ENCODE measurements at places on chromosomes 1 and 21.

- DNase-seq, result peak; percentile 2
These were observed 101.7 kb upstream of the BEND5 start for GRCh38 chr1:48878191-48878940.

- no peak for DNase-seq
These were observed 8.5 kb upstream of the NFIA start for GRCh38 chr1:61073871-61074270.

- no peak for DNase-seq
These were observed 17.0 kb downstream of the TRAF5 start for GRCh38 chr1:211343607-211344006.

DNA sequence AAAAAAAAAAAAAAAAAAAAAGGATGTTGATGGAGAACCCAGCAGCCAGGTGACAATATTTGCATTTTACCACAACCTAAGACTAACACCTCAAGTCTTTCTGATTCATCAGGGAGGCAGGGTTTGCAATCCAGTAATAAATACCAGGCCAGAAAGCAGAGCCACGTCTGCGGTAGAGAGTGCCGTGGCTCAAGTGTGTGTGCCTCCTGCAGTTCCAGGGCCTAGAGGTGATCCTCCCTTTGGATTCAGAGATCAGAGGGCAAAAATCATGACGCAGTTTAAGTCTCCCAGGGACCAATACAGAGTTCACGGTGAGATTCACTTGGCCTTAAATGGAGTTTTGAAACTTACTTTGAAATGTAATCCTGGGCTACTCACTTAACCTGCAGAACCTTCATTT is 34.9 kb downstream of the TMCO4 start:
- peak; percentile 12 for DNase-seq

DNA sequence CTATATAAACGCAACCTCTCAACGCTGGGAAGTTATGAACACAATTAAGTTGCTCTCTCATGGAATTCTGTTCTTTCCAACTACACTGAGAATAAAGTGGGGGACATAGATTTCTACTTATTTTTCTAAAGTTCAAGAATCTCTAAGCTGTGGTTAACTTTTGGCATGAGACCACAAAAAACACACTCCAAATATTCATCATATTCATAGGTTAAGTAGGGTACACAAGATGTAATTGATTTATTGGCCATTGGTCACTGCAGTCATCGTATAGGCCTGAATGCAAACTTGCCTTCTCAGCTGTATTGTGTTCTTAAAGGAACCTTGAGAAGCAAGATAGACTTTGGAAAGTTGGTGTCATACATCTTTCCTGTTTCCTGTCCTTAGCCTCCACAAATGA is 40.3 kb downstream of the PRRX1 start:
- DNase-seq, result no peak

GRCh38 chr1:26239936-26240335 is 5.9 kb downstream of the CEP85 start:
- no peak for DNase-seq

DNA sequence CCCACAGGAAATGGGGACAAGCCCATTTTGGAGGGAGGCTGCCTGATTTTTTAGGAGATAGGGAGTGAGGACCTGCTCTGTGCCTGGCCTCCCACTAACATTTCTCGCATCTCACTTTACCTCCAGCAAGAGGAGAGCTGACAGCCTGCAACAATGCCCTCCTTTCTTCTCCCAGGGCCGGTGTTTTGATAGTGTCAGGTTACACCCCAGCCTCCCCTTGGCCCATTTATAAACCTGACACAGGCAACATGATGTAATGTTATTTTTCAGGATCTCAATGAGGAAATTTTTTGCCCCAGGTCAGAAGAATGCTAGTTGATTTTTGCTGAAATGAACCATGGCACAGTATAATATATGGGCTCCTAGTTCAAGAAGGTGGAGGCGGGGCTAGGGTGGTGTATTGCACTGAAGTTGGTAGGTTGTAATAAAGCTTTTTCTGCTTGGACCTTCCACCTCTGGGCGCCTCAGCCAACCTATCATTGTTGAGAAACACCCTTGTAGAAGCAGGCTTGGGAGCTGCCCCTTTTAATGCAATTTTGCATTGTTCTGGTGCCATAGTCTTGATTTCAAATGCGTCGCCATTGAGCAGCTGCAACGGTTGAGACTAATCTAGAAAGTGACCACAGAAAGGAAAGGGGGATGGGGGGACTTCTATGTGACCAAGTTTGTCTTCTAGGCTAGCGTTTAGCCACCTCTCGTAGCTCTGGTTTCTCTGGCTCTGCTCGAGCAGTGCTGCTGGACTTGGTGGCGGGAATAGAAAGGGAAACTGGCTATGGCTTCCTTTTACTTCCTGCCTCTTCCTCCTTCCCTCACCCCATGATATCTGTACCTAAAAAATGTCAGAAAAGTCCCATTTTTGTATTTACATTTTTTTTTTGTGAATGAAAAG is 53.0 kb downstream of the PBX1 start:
- no peak for DNase-seq

DNA sequence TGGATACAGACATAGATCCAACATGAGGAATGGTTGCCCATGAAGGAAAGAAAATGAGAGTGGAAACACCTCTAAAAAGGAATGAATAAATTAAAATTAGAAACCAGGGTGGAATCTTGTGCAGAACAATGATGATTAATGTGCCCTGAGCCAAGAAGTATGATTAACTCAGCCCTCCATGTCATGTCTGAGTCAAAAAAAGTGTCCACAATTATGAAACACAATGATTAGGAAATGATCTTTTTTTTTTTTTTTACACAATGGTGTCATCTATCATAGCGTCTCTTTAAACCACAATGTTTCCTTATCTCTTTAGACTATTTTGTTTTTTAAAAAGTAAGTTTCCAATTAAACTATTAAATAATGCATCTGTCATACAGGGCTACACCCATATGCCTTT is 78.9 kb upstream of the RAB4A start:
- peak; percentile 32 for DNase-seq

GRCh38 chr1:226436472-226436854 is 28.6 kb upstream of the PARP1 start:
- DNase-seq, result no peak

GRCh38 chr1:93042187-93043056 is 36.7 kb upstream of the MTF2 start:
- peak; percentile 87 for DNase-seq

DNA sequence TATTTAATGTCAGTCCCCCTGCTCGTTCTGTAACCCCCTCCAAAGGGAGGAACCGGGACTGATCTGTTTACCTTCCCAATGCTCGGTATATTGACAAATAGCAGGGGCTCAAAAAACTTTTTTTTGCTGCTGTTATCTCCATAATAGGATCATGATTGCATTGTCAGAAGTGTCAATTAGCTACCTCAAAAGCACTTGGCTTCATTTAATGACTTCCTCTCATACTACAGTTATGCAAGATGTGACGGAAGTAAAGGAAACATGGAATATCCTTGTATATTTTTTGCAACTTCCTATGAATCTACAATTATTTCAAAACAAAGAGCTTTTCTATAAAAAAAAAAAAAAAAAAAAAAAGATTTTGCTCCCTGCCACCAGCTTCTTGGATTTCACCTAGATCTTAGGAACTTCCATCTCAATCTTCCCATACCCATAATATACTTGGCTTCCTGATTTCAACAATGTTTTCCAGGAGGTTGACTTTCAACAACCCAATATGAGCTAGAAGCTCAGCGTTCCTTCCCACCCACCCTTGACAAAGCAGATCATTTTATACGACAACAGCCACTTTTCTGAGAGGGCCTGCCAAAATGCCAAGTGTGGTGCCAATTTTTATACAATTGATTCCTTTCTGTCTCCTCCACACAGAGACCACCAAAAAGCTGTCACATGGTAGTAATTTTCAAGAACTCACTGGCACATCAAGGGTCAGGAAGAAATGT is 71.7 kb downstream of the SETD4 start:
- no peak for DNase-seq

DNA sequence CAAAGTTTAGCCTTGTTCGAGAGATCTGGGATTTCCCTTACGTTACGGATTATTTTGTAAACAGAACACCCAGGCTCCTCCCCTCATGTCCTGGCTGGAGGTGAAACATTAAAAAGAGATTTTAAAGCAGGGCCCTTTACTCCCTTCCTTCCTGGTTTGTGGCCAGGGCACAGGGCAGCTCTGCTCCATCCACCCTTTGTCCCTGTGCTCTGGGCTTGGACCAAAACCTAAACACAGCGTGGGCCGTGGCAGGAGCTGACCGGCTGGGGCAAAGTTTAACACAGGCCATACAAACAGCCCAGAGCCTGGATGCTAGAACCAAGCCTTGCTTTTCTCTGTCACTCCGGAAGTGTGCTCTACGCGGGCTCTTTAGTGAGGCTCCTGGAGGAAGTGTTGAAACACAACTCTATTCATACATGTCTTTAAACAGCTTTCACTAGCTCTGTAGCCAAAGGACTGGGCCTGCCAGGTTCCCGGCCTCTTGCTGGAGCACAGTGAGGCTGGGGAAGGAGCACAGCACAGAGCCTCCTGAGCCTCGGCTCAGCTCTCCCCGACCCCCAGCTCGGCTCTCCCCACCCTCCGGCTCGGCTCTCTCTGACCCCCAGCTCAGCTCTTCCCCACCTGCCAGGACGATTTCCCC is 84.7 kb downstream of the PDE9A start:
- peak; percentile 56 for DNase-seq

- DNase-seq, result no peak
These were observed 5.9 kb downstream of the RNF186 start for GRCh38 chr1:19809044-19809750.

GRCh38 chr1:232937741-232938375 is 12.6 kb upstream of the NTPCR start:
- DNase-seq, result no peak

- DNase-seq, result no peak
These were observed 14.3 kb upstream of the C1orf174 start for GRCh38 chr1:3914331-3914851.

DNA sequence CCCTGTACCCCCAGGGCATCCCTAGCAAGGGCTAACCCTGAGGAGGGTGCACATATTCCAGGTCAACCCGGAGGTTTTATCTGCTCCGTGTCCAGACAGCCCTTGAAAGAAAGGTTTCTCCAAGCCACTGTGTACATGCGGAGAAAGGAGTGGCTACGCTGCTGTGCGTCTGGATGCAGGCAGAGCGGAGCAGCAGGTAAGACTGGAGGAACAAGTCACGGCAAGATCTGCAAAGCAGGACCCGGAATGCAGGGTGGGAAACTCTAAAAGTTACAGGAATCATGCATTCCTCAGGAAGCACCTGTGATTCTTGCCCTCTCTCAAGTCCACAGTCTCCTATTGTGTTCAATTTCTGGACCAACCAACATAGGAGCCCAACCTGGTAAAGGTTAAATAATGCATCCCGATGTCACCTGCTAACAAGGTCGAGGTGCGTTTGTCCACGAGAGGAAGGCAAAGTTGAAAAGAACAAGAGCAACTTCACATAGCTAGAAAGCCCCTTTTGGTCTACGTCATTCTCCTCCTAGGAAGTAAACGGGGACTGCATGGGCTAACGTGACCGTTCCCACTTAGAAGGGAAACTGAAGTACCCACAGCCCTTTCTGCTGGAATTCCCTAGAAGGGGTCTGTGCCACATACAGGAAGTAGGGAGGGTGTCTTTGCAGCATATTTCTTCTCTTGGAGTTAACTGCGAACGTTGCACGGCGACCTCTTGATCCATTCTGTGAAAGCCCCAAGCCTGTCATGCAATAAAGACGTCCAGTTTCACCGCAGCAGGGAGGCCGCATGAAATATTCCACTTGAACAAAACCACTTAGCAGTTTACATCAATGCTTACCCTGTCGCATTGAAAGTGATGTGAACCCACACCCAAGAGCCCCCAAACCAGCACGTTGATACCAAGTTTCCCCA is 5.8 kb downstream of the TIAM1 start:
- DNase-seq, result no peak
